LNCaP clone FGC (cell line): ENCODE measurements at places on chromosomes 11 and 22.

DNA sequence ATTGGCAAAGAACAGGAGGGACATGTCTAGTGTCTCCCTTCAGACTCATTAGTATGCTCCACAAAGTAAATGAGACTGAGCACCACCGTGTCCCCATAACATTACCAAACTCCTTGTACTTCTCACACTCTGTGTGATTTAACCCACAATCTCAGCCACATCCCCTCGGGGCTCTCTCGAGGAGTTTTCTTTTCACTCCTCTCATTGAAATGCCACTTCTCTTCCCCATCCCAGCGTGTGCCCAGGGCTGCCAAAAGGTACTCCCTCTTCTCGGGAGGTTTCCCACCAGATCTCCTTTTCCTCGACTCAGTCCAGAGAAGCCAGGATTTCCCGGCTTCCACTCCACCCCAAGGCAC lies 1.1 kb downstream of the RBFOX2 start:
- DNase-seq = no peak

DNA sequence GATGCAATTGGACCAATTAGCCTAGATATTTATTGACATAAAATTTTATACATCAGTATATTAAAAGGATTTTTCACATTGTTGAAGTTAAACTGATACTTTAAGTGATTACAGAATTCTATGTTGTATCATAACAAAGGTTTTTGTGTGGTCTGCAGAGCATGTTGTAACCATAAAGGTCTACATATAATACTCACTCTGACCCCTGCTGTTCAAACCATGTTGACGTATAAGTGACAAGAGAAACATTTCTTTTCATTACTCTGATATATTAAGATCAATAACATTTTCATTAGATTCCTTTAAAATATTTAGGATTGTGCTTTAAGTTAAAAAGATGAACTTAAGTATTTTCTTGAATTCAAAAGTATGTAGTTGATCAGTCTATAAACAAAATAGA lies 63.9 kb downstream of the GAS2 start:
- peak; percentile 13 for DNase-seq

GRCh38 chr11:96155627-96156378 lies 187.2 kb downstream of the MAML2 start:
- no peak for DNase-seq

GRCh38 chr11:62238151-62238550 lies 3.9 kb upstream of the SCGB1D2 start:
- DNase-seq = peak; percentile 80

GRCh38 chr11:87432022-87432421 lies 394.3 kb downstream of the TMEM135 start:
- DNase-seq = no peak

DNA sequence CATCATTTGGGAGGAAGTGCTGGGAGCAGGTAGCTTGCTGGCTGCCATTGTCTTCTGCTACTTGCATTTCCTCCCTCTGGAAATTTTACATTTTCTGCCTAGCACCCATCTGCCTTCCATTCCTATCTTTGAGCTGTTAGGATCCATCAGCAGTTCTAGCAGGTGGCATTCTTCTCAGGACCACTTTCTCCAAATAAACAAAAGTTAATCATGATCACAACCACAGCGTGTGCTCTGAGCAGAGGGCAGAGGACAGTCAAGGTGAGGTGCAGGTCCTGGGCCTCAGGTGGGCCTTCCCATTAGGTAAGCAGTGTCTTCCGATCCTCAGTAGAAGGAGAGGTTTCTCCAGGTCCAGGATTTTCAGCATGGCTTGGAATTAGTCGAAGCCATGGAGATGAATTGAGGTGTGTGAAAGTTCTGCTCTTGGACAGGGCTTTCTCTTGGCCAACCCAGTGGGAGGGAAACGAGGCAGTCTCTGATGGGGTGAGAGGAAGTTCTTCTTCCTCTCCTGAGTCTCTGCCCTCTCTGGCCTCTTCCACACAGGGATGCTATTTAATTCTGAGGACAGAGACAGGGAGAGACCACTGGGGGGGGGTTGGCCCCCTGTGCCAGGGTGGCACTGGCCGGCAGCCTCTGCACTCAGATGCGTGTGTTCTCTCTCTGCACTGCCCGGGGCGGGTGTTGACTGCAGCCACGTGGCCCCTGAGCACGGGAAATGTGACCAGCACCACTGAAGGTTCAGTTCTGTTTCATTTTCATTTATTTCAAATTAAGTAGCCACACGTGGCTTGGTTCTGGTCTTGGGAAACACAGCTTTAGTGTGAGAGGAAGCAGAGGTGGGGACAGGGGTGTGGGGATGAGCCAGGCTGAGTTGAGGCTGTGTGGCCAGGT lies 170.8 kb downstream of the TBC1D22A start:
- DNase-seq = no peak

GRCh38 chr11:1747753-1748635 lies 2.4 kb downstream of the IFITM10 start:
- DNase-seq = no peak

DNA sequence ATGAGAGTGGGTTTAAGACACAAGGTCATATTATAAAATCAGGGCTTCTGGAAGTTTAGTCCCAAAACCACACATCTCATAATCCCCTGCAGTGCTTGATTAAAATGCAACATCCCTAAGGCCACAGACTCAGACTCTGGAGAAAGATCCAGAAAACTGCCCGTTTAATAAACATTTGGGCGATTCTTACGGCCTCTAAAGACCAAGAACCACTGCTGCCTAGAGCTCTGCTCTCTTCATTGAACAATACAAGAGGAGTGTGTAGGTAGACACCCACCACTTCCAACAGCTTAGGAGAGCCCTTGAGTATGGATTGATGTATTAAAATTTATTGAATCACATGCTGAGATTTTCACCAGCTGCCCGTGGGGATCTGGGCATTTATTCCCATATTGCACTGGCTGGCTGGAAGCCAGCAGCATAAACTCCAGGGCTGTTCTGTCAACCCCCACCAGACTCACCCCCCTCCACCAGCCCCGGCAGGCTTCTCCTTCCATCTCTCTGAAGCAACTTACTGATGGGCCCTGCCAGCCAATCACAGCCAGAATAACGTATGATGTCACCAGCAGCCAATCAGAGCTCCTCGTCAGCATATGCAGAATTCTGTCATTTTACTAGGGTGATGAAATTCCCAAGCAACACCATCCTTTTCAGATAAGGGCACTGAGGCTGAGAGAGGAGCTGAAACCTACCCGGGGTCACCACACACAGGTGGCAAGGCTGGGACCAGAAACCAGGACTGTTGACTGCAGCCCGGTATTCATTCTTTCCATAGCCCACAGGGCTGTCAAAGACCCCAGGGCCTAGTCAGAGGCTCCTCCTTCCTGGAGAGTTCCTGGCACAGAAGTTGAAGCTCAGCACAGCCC lies 749 bp upstream of the BEST1 start:
- DNase-seq = peak; percentile 79

DNA sequence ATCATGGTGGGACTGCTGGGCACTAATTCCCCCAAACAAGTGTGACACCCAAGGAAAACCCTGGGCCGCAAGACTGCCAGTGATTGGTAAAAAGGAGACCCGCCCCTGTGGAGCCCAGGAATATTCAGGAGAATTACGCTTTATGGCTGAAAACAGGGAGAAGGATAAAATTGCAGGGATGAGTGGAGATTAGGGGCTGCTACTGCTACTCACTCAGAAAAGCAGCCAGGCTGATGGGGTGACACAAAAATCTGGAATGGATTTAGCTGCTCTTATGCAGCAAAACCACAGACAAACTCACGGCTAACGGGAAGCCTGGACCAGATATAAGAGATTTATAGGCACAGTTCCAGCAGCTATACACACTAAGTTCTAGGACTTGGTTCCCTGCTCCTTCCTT lies 4.4 kb upstream of the FBXO3 start:
- DNase-seq = no peak

DNA sequence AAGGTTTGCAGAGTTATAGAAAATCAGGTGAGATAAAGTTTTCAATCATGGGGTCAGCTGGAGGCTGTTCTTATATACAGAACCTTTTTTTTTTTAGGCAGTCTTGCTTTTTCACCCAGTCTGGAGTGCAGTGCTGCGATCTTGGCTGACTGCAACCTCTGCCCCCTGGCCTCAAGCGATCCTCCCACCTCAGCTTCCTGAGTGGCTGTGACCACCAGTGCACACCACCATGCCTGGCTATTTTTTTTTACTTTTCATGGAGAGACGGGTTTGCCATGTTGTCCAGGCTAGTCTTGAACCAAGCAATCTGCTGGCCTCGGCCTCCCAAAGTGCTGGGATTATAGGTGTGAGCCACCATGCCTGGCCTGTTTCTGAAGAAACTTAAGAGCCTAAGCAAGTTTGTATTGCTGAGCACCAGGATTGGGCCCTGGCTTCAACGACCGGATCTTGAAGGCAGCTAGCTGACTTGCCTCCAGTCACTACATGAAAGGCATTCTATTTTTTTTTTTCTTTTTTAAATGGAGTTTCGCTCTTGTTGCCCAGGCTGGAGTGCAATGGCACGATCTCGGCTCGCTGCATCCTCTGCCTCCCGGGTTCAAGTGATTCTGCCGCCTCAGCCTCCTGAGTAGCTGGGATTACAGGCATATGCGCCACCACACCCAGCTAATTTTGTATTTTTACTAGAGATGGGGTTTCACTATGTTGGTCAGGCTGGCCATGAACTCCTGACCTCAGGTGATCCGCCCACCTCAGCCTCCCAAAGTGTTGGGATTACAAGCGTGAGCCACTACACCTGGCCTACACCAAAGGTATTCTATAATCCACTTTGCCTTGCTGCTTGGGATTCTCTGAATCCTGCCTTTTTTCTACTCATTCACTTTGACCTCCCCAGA lies 7.6 kb downstream of the XBP1 start:
- no peak for DNase-seq

GRCh38 chr22:49152939-49153770 lies 674.5 kb downstream of the BRD1 start:
- DNase-seq = no peak

DNA sequence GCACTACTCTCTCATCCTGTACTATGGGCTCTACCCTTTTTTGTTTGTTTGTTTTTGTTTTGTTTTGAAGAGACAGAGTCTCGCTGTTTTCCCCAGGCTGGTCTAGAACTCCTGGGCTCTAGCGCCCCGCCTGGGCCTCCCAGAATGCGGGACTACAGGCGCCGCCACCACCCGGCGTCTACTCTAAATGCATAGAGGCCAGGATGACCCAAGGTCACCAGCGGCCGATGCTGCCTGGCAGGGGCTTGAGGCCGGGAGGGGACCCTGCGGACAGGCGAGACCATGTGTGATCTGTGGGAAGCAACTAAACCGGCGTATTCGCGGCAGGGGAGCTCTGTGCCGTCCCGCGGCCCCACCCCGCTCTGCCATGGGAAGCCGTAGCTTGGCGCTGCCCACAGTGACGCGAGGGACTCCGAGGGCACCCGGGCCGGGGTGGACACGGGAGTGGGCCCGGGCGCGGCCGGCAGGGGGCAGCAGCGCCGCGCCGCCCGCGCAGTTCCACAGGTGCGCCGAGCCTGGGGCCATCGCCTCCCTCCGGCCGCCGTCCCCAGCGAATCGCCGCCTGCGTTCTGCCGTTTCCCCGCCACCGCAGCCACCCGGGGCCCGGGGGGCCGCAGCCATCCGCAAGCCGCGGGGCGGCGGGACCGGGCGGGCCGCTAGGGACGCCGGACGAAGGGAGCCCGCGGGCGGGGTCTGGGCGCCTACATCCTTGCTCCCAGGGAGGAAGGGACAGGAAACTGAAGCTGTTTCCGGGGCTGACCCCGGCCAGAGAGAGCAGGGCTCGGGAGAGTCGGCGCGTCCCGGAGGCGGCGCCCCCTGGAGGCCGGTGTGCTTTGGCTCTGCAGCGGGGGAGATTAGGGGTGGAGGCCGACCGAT lies 12.3 kb upstream of the HDHD5 start:
- DNase-seq = peak; percentile 57

GRCh38 chr11:75388386-75389275 lies 10.7 kb upstream of the RPS3 start:
- DNase-seq = no peak
